ENCODE measurements at places on chromosomes 6 and 20. TPM values are rescaled to one million over a fixed set of nuclear protein-coding genes. Genes with fewer than 3 reads are reported as not detected.
A peak's percentile ranks its signal among the peaks of the same experiment; 100 is the strongest.

DNA sequence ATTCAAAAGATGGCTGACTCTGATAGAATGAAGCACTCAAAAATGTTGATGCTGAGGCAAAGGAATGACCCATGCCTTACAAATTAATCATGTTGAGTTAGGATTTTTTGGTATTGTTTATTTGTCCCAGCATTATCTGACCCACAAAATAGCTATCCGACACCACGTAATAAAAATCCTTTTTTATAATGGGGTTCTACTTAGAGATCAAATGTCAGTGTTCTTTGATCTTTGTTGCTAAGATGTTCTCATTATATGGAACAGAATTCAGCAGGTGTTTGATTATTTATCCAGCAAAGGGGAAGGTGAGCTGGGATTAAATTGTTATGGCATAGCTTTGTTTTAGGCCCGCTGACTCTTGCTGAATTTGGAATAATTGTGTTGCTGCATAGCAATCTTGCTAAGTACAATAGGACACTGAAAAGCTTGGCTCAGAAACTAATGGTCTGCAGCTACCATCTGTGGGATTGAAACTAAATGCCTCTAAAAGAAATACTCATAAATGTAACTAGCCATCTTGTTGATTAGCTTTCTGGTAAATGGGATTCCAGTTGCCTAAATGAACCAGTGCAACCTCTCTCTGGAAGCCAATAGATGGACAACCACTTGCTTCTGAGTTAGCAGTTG, 180.2 kb upstream of the HDAC2 start:
- H3K27me3 ChIP-seq, result no peaks in the 10 kb centered on the region
- no peak overlapping the region for H3K4me3 ChIP-seq
- H3K27ac ChIP-seq, result no peak overlapping the region
- peaks cover 9% of the 10 kb centered on the region for H3K4me1 ChIP-seq
- peaks cover 7% of the 10 kb centered on the region for H3K36me3 ChIP-seq
- no peak for DNase-seq

DNA sequence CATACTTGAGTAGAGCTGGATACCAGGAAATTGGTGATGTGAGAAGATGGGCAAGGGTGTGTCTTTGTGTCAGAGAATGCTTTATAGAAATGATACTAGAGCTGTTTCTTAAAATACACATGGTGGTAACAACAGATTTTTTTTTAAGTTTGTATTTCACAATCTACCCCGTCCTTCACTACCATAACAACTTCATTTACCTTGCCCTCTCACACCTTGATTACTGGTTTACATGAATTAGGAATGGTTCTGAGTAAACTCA, 45.4 kb downstream of the RARS2 start:
- no peaks in the 10 kb centered on the region for H3K27me3 ChIP-seq
- no peaks in the 10 kb centered on the region for H3K4me1 ChIP-seq
- no peak overlapping the region for H3K4me3 ChIP-seq
- no peak overlapping the region for H3K27ac ChIP-seq
- H3K36me3 ChIP-seq, result peaks cover 18% of the 10 kb centered on the region

- DNase-seq, result no peak
- no peaks in the 10 kb centered on the region for H3K36me3 ChIP-seq
- no peaks in the 10 kb centered on the region for H3K4me1 ChIP-seq
These were observed 7.2 kb upstream of the PPP1R16B start for GRCh38 chr20:38798266-38798665.

- no peaks in the 10 kb centered on the region for H3K4me1 ChIP-seq
- peak overlapping the region; percentile 84 for H3K4me3 ChIP-seq
- DNase-seq, result no peak
- H3K36me3 ChIP-seq, result peaks cover 7% of the 10 kb centered on the region
- H3K27me3 ChIP-seq, result no peaks in the 10 kb centered on the region
These were observed 338 bp downstream of the E2F3 start for GRCh38 chr6:20402092-20402341.

- no peak overlapping the region for H3K27ac ChIP-seq
- no peak for DNase-seq
- H3K27me3 ChIP-seq, result no peaks in the 10 kb centered on the region
- no peaks in the 10 kb centered on the region for H3K36me3 ChIP-seq
- peaks cover 4% of the 10 kb centered on the region for H3K4me1 ChIP-seq
- no peak overlapping the region for H3K4me3 ChIP-seq
These were observed 42.1 kb downstream of the TRERF1 start for GRCh38 chr6:42409581-42409980.

- no peaks in the 10 kb centered on the region for H3K27me3 ChIP-seq
- DNase-seq, result no peak
- no peaks in the 10 kb centered on the region for H3K36me3 ChIP-seq
- H3K4me1 ChIP-seq, result no peaks in the 10 kb centered on the region
- H3K4me3 ChIP-seq, result no peak overlapping the region
These were observed 162.3 kb upstream of the TNFAIP3 start for GRCh38 chr6:137704802-137705159.

GRCh38 chr20:14878676-14879019, 541.2 kb upstream of the FLRT3 start:
- DNase-seq, result no peak
- H3K4me1 ChIP-seq, result no peaks in the 10 kb centered on the region
- no peaks in the 10 kb centered on the region for H3K36me3 ChIP-seq

GRCh38 chr6:147459780-147460179, 48.7 kb upstream of the SAMD5 start:
- no peak overlapping the region for H3K27ac ChIP-seq
- no peaks in the 10 kb centered on the region for H3K4me1 ChIP-seq

GRCh38 chr6:6546318-6547109, 42.0 kb upstream of the LY86 start:
- DNase-seq, result no peak
- H3K27me3 ChIP-seq, result peaks cover 16% of the 10 kb centered on the region
- H3K4me3 ChIP-seq, result peak overlapping the region; percentile 25
- H3K36me3 ChIP-seq, result no peaks in the 10 kb centered on the region

DNA sequence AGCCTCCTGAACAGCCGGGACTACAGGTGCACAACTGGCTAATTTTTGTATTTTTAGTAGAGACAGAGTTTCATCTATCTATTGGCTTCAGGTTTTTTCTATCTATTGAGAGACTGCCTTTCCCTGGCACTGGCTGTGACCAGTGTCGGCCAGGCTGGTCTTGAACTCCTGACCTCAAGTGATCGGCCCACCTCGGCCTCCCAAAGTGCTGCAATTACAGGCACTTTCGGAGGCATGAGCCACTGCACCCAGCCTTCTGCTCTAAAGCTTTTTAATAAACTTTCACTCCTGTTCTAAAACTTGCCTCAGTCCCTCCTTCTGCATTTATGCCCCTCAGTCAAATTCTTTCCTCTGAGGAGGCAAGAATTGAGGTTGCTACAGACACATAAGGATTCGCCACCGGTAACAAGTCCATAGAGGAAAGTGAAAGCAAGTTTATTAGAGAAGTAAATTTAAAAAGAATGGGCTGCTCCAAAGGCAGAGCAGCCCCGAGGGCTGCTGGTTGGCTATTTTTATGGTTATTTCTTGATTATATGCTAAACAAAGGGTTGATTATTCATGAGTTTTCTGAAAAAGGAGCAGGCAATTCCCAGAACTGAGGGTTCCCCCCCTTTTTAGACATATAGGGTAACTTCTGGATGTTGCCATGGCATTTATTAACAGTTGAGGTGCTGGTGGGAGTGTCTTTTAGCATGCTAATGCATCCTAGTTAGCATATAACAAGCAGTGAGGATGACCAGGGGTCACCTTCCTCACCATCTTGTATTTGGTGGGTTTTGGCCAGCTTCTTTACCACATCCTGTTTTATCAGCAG, 44.8 kb upstream of the RNGTT start:
- H3K4me1 ChIP-seq, result peaks cover 6% of the 10 kb centered on the region
- H3K27ac ChIP-seq, result no peak overlapping the region
- H3K36me3 ChIP-seq, result no peaks in the 10 kb centered on the region
- no peak overlapping the region for H3K4me3 ChIP-seq
- DNase-seq, result no peak

DNA sequence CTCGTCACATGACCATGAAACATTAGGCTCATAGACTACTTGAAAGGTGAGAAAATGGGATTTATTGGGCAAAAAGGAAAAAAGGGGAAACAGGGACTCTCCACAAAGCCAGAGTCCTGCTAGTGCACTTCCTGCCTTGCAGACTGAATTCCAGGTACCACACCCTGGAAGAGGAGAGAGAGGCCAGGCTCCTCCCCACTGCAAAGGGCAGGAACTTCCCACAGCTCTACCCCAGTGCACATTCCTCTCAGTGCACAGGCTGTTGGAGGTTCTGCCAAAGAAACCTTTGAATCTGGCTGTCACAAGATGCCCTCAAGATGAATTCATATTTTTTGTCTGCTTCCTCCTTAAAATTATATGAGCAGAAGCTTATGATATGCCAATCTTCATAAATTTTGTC, 920.4 kb upstream of the GJE1 start:
- no peaks in the 10 kb centered on the region for H3K36me3 ChIP-seq
- no peaks in the 10 kb centered on the region for H3K4me1 ChIP-seq
- no peak for DNase-seq
- no peak overlapping the region for H3K27ac ChIP-seq
- H3K27me3 ChIP-seq, result no peaks in the 10 kb centered on the region
- H3K4me3 ChIP-seq, result no peak overlapping the region

DNA sequence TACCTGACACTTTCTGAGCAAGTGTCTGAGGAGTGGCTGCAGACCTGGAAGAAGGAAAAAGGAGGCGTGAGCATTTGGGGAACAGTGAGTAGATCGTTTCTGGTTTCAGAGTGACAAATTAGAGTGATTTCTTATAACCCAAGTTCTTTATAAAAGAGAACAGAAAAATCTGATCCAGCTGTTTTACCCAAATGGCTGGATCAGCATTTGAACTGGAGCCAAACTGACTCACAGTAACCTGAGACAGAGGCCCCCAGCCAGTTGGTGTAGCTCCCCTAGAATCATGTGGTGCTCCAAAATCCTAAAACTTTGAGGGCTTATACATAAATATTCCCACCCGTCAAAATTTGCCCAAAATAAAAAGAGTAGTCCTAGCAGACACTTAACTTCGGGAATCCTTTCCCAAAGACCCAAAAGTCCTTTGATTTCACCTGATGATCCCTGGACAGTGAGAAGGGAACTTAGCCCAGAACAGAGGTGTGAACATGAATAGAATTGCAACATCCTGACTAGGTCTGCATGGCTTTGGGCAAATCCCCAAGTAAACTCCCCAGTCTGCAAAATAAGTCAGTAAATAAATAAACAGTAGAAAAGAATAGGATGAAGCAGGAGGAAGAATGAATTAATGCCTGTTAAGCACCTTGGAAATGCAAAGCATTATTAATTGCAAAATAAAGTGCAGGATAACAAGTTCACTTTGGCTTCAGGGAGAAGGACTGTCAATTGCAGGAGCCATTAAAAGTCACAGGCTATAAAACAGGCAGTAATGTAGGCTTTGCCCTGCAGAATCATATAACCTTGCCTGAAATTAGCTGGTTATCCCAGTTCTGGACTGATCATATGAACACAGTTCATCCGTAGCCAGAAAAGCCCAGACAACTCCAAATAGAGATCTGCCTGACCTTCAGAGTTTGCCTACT, 262.0 kb upstream of the JARID2 start:
- H3K27ac ChIP-seq, result no peak overlapping the region
- H3K27me3 ChIP-seq, result no peaks in the 10 kb centered on the region
- no peak for DNase-seq
- no peak overlapping the region for H3K4me3 ChIP-seq

GRCh38 chr20:57179265-57179664, 87.2 kb downstream of the BMP7 start:
- peaks cover 16% of the 10 kb centered on the region for H3K4me1 ChIP-seq
- H3K4me3 ChIP-seq, result no peak overlapping the region
- no peaks in the 10 kb centered on the region for H3K36me3 ChIP-seq
- DNase-seq, result no peak

- H3K27me3 ChIP-seq, result no peaks in the 10 kb centered on the region
- no peaks in the 10 kb centered on the region for H3K36me3 ChIP-seq
- H3K4me3 ChIP-seq, result no peak overlapping the region
- H3K27ac ChIP-seq, result no peak overlapping the region
- no peaks in the 10 kb centered on the region for H3K4me1 ChIP-seq
- no peak for DNase-seq
These were observed 73.0 kb downstream of the TIAM2 start for GRCh38 chr6:155067956-155068615.

- H3K4me3 ChIP-seq, result no peak overlapping the region
- H3K27ac ChIP-seq, result no peak overlapping the region
- H3K4me1 ChIP-seq, result no peaks in the 10 kb centered on the region
- no peaks in the 10 kb centered on the region for H3K27me3 ChIP-seq
- H3K36me3 ChIP-seq, result no peaks in the 10 kb centered on the region
These were observed 38.2 kb upstream of the PMEPA1 start for GRCh38 chr20:57747861-57748481.

- no peak overlapping the region for H3K27ac ChIP-seq
- no peak for DNase-seq
- H3K4me3 ChIP-seq, result no peak overlapping the region
- peaks cover 3% of the 10 kb centered on the region for H3K4me1 ChIP-seq
- H3K36me3 ChIP-seq, result no peaks in the 10 kb centered on the region
These were observed 43.4 kb downstream of the RALY start for GRCh38 chr20:34037121-34037520.

GRCh38 chr6:21634582-21634981, 41.0 kb downstream of the SOX4 start:
- no peak overlapping the region for H3K4me3 ChIP-seq
- no peaks in the 10 kb centered on the region for H3K36me3 ChIP-seq
- no peaks in the 10 kb centered on the region for H3K27me3 ChIP-seq
- H3K27ac ChIP-seq, result no peak overlapping the region
- no peak for DNase-seq

GRCh38 chr6:14569394-14569793, 451.8 kb downstream of the CD83 start:
- H3K27ac ChIP-seq, result no peak overlapping the region
- no peaks in the 10 kb centered on the region for H3K4me1 ChIP-seq

GRCh38 chr6:62338477-62338876, 52.5 kb upstream of the KHDRBS2 start:
- no peaks in the 10 kb centered on the region for H3K36me3 ChIP-seq
- DNase-seq, result no peak
- H3K4me1 ChIP-seq, result no peaks in the 10 kb centered on the region
- no peak overlapping the region for H3K4me3 ChIP-seq
- no peak overlapping the region for H3K27ac ChIP-seq

FRS3 gene
- 3.9 TPM for total RNA-seq

SLC22A7 gene
- not detected for total RNA-seq

CLVS2 gene
- total RNA-seq, result 0.73 TPM

CCN2 gene
- 105 TPM for total RNA-seq

POU3F2 gene
- total RNA-seq, result 0.48 TPM

HDGFL1 gene
- not detected for total RNA-seq

PAX1 gene
- not detected for total RNA-seq

PTCHD4 gene
- total RNA-seq, result 0.33 TPM

MRAP2 gene
- 4.7 TPM for total RNA-seq

CDH4 gene
- total RNA-seq, result 7.4 TPM

WFDC10B gene
- 0.54 TPM for total RNA-seq

Measured in H1 (cell line).